Foreskin keratinocyte (primary cell): ENCODE measurements at places on chromosomes 2 and 18. TPM values are rescaled to one million over a fixed set of nuclear protein-coding genes. Genes with fewer than 3 reads are reported as not detected.

GALNT1 gene
- polyA plus RNA-seq, result 18.9 and 23.7 TPM in 2 replicates

EML4 gene
- polyA plus RNA-seq, result 8.6 and 9.8 TPM in 2 replicates

CDH2 gene
- 0.07 and 0.27 TPM in 2 replicates for polyA plus RNA-seq

INPP5D gene
- polyA plus RNA-seq, result 14.5 and 15.2 TPM in 2 replicates

MC4R gene
- not detected in 2 replicates for polyA plus RNA-seq
